ENCODE measurements at places on chromosomes 6 and 20. TPM values are rescaled to one million over a fixed set of nuclear protein-coding genes. Genes with fewer than 3 reads are reported as not detected.

The CDKN1A gene
- 410 TPM for total RNA-seq

The ELOVL2 gene
- not detected for total RNA-seq

The VSX1 gene
- total RNA-seq, result not detected

The GABRR1 gene
- not detected for total RNA-seq

The FAXC gene
- 1.4 TPM for total RNA-seq

The SIGLEC1 gene
- not detected for total RNA-seq

The VSTM2L gene
- 9.0 TPM for total RNA-seq

The SLC17A1 gene
- not detected for total RNA-seq

The HSPA12B gene
- not detected for total RNA-seq

The UBE2C gene
- total RNA-seq, result 57.3 TPM
